ENCODE measurements at places on chromosomes 11 and 22. TPM values are rescaled to one million over a fixed set of nuclear protein-coding genes. Genes with fewer than 3 reads are reported as not detected.

The PLEKHA7 gene
- total RNA-seq = 1.1 TPM

The MRGPRF gene
- 0.07 TPM for total RNA-seq

The OR10A2 gene
- not detected for total RNA-seq

The NEAT1 gene
- 12.7 TPM for total RNA-seq

The HBG2 gene
- not detected for total RNA-seq

The ZNRF3 gene
- total RNA-seq = 5.1 TPM

The DMC1 gene
- total RNA-seq = 0.53 TPM

The SLC6A5 gene
- not detected for total RNA-seq

The GVQW3 gene
- not detected for total RNA-seq
